ENCODE measurements at places on chromosomes 1 and 21. TPM values are rescaled to one million over a fixed set of nuclear protein-coding genes. Genes with fewer than 3 reads are reported as not detected.

The HCRTR1 gene
- not detected for total RNA-seq

The KIF17 gene
- 0.11 TPM for total RNA-seq

The COX20 gene
- 51.6 TPM for total RNA-seq

DNA sequence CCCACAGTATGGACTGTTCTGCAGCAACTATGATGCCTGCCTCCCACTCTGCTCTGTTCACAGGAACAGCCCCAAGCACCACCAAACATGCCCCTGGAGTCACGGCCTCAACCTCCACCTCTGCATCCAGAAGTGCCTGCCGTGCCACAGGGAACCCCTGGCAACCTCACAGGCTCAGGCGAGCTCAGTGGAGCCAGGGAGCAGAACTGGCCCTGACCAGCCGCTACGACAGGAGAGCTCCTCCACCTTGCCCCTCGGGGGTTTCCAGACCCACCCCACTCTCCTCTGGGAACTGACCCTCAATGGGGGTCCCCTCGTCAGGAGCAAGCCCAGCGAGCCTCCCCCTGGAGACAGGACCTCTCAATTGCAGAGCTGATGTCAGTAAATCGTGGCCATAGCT is 13.0 kb downstream of the MRAP start:
- no peak for DNase-seq
